ENCODE measurements at places on chromosomes 6 and 20.

DNA sequence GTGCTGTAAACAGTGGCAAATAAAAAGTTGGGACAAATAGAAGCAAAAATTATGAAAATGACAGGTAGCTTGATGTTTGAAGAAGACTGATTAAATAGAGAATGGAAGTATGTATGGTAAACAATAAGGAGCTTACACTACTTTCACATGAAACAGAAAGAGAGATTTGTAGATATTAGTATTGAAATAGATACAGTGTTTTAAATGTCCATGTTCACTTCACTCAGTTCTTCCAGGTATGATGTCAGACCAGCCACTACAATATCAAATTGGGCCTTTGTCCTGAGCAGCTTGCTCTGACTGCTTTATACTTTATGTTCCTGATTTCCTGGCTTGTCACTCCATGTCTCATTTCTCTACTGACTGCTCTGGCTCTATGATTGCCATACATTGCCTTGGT, 107.5 kb downstream of the CENPW start:
- no peak for DNase-seq

DNA sequence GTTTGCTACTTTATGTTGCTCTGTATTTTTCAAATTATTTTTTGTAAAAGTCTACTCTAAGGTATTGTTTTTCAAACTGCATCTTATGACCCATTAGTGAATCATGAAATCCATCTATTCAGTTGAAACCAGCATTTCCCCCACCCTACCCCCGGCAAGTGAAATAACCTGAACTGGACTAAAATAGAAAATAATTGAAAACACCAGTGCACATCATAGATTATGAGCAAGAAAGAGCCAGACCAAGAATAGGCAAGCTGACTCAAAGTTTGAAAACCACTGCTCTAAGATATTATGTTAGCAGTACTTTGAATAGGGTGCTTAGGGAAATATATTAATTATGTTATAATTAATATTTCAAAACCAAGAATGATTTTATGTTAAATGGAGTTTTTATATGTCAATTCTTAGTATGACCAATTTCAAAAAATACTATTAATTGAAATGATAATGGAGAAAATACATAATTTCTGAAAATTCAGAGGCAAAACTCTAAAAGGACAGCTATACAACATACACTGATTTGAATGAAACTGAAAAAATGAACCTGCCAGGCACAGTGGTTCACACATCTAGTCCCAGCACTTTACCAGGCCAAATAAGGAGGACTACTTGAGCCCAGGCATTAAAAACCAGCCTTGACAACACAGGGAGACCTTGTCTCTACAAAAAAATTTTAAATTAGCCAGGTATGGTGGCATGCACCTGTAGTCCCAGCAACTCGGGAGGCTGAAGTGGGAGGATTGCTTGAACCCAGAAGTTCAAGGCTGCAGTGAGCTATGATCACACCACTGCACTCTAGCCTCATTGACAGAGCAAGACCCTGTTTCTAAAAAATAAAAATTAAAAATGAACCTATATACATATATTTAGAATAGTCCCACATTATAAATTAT, 112.0 kb downstream of the CDK19 start:
- no peak for DNase-seq

DNA sequence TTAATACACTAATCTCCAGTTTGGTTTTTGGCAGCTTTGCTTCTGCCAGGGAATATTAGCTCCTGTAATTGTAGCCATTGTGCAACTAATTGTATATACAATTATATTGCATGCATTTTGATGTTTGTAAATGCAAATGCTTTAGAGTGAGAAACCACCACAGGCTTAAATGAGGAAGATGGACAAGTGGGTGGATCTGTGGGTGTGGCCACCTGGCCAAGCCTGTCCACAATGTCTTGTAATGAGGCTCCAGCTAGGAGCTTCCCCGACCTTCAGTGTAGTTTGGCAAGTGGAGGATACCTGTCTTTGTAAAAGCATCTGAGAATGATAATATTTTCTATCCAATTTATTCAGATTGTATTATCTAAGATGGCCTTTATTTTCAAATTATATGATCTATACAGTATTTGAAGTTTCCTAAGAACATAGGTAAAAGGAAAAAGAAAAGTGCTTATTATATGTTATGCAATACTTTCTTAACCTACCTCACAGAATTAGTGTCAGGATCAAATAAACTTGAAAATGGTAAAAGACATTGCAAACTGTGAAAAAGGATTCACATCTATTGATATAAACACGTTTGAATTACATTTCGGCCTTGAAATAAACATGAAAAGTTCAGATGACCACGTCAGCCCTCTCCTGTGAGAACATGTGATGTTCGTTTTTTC, 49.3 kb upstream of the ARID1B start:
- no peak for DNase-seq

GRCh38 chr20:60313191-60313590, 355.0 kb downstream of the CDH26 start:
- DNase-seq: peak; percentile 26

- no peak for DNase-seq
Measured at GRCh38 chr6:118288355-118289124, 259.6 kb upstream of the PLN start.

- DNase-seq: peak; percentile 83
Measured at GRCh38 chr6:11263291-11263775, 30.9 kb upstream of the NEDD9 start.

DNA sequence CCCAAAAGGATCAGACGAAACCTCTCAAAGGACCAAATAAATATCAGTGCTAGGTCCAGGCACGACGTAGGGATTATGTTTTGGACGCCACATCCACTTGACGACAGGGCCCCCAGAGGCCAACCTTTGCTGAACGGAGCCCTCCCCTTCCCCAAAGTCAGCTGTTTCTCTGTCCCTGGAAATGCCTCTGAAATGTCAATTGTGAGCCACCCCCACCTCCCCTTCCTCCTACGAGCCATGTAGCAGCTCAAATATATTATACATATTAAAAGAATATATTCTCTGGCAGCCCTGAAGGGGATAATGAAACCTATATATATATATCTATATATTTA, 39.6 kb upstream of the BLCAP start:
- DNase-seq: no peak

DNA sequence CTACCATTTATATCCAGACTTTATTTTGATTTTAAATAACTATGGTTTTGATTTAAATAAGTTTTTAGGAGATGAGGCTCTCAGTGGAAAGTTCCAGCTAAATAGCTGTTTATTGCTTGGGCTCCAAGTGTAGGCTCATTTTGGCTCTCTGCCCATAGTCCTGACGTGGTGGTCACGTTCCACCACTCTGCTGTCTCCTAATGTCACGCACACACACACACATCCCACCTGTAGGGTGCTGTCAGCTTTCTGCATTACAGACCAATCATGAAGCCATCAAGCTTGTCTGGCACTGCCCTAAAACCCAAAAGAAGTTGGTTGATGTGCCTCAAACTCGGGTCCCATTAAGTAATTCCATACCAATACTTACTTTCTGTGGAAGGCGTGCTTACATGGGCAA, 45.4 kb downstream of the PANK2 start:
- no peak for DNase-seq

Measured in right hindlimb (tissue), 1 donor.